ENCODE measurements at places on chromosomes 1 and 21. TPM values are rescaled to one million over a fixed set of nuclear protein-coding genes. Genes with fewer than 3 reads are reported as not detected.

GRCh38 chr1:202018468-202019234 lies 8.3 kb downstream of the ELF3 start:
- no peak for DNase-seq

Gene ADCY10
- 0.70 TPM for polyA plus RNA-seq

- DNase-seq, result no peak
Measured at GRCh38 chr1:73104749-73105148, 822.4 kb upstream of the NEGR1 start.

Gene FBXO2
- polyA plus RNA-seq, result 2.1 TPM

- no peak for DNase-seq
Measured at GRCh38 chr1:94899756-94900155, 27.2 kb downstream of the CNN3 start.

Gene RGS8
- 0.07 TPM for polyA plus RNA-seq

DNA sequence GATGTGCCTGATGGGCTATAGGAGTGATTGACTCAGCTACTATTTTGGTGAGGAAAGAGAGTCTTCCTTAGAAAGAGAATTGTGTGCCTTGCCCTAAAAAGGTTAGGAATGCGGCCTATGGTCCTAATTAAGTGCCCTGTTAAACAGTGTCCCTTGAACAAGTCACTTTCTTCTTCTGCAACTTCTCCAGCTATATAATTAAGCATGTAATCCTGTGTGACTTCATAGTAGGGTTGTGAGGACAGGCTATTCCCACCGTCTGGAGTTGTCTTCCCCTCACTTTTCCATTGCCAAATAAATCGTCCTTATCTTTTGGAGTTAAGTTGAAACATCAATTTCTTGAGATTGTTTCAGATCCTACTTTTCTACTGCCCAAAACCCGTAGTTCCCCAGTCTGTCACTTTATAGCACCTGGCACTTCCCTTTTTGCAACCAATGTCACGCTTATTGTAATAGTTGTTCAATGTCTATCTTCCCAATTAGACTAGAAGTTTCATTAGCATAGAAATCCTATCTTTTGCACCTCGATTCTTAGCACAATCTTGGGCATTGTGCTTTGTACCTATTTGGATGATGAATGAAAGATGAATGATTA lies 27.6 kb upstream of the SLC16A1 start:
- DNase-seq, result no peak

DNA sequence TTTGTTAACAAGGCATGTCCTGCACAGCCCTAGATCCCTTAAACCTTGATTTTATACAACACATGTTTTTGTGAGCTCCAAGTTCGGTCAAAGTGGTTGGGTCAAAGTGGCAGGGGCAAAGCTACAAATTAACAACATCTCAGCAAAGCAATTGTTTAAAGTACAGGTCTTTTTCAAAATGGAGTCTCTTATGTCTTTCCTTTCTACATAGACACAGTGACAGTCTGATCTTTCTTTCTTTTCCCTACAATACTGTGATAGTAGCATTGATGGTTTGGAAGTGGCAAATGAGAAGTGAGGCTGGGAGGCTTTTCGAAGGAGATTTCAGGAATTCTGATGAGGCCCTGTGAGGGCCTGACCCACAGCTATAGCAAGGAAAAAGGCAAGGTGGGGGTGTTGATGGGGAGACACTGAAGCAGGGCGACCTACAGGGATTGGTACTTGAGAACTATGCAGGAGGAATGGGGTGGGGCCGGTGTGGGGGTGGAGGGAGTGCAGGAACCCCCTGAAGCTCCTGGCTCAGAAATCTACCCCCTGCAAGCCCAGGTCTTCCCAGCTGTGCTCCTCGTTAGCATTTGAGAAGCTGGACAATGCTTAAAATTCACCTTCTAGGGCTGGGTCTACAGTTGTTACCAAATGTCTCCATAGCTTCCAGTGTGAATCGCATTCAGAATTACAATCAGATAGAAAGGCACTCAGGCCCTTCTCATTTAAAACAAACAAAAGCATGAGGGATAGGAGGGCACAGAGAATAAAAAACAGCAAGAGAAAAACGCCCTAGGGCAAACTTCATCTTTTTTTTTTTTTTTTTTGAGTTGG lies 102.6 kb upstream of the PPM1J start:
- DNase-seq, result no peak

Gene LRRC38
- polyA plus RNA-seq, result 0.16 TPM

GRCh38 chr1:223256034-223256433 lies 107.9 kb downstream of the SUSD4 start:
- no peak for DNase-seq

- no peak for DNase-seq
Measured at GRCh38 chr1:228093050-228093906, 9.8 kb downstream of the C1orf35 start.

Gene WDR64
- polyA plus RNA-seq, result 0.94 TPM

Data from renal pelvis (tissue), 12 donors.